ENCODE measurements at places on chromosomes 11 and 22.

- DNase-seq = no peak
Measured at GRCh38 chr22:48553694-48554308, 1273.9 kb downstream of the BRD1 start.

DNA sequence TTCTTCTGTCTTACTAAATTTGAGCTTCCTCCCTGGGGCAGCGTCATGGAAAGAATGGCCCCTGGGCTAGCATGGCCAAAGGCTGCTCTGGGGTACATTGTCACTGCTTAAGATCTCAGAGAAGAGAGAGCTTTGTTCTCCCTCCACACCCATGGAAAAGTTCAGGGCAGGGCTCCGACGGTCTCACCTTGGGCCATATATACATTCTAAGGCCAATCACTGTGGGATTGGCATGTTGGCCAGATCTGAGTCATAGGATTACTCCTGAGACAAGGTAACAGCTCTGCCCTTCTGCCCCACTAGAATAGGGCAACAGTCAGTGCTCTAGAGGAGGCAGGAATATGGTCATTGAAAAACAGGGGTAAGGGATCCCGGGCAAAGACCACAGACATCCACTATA is 56.2 kb downstream of the BUD13 start:
- no peak for DNase-seq

GRCh38 chr22:26267856-26268255 is 98.6 kb downstream of the SEZ6L start:
- no peak for DNase-seq

- DNase-seq = peak; percentile 88
Measured at GRCh38 chr11:76207642-76208401, 1.5 kb upstream of the WNT11 start.

DNA sequence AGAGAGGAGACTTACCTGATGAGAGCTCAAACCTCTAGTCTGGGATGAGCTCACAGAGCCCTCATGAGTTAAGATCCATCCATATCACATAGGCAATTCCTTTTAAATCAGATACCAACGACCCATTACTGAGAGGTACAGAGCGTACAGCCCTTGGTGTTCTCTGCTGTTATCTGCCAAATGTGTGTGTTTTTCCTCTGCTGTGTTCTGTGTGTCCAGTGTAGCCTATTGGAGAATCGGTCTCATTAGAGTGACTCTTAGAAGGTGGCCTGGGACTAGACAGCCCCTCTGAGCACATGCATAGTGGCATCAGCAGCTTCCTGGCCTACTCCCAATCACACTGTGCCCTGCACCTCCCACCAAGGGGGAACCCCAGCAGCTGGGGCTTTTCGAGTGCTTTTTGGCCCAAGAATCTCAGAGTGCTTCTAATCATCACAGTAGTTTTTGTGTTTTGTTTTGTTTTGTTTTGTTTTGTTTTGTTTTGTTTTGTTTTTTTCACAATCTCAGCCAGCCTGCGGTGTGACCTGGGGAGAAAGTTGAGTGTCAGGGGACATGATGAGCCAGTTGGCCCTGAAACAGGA is 25.4 kb downstream of the TP53AIP1 start:
- no peak for DNase-seq

- no peak for DNase-seq
Measured at GRCh38 chr11:70579316-70579955, 181.1 kb downstream of the CTTN start.
